ENCODE measurements at places on chromosomes 5 and 9.

DNA sequence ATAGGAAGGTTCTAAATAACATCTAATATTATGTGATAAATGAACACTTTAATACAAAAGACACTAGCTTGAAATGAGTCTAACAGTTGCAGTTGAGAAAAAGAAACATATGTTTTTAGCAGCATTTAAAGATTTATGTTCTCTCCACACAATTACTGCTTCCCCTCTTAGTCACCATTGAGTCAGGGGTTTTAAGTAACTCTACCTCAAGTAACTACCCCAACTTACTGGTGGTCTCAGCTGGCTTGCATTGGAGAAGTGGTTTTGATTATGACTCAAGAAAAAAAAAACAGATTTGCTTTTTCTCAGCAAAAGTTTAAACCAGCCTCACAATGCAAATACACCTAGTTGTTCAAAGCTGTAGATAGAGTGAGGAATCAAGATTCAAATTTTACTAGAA is 1216.5 kb upstream of the CDH9 start:
- no peak for DNase-seq

GRCh38 chr9:112508377-112508776 is 21.8 kb downstream of the KIAA1958 start:
- DNase-seq = no peak

GRCh38 chr9:28999806-29000205 is 1426.5 kb upstream of the C9orf72 start:
- DNase-seq = no peak

DNA sequence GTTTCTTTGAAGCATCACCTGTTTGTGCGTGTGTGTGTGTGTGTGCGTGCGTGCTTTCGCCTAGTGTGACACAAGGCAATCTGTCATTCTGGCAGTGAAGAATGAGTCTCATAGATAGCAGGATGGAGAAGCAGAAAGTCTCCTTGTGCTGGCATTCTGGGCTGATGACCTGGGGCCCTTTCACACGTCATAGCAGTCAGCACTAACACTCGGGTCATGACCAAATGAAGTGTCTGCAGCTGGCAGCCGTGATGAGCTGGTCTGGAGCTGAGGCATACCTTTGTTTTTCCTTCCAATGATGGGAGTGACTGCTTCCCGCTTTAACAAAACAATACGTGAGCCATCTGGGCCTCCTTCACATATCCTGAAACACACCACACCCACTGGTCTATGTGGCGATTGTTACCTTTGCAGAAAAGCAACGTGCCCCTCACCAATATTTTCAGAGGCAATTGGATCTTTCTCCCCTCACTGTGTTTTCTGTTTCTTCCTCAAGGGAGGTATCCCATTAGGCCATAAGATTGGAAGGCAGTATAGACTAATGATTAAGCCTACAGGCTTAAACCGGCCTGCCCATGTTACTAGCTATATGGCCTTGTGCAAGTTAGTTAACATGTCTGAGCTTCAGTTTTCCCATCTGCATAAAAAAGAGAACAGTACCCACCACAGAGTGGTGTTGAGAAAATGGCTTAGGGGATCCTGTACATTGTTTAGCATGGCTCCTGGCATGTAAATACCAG is 88.8 kb downstream of the SREK1 start:
- no peak for DNase-seq

DNA sequence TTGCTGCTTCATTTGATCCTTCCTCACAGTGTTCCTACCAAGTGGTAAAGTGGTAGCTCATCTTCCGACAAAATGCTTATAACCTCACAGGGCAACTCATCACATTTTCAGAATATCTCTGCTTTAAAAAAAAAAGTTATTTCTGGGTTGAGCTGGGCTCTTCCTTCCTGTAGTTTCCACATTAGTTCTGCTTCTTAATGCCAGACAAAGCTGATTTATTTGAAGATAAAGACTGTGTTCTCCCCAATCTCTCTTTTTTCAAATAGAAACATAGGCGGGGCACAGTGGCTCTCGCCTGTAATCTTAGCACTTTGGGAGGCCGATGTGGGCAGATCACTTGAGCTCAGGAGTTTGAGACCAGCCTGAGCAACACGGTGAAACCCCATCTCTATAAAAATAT is 273.1 kb downstream of the ACTL7B start:
- DNase-seq = no peak

- peak; percentile 32 for DNase-seq
These were observed 142.1 kb upstream of the ADAMTSL1 start for GRCh38 chr9:18331808-18332209.

- no peak for DNase-seq
These were observed 26.7 kb downstream of the POLR1E start for GRCh38 chr9:37512437-37512836.

DNA sequence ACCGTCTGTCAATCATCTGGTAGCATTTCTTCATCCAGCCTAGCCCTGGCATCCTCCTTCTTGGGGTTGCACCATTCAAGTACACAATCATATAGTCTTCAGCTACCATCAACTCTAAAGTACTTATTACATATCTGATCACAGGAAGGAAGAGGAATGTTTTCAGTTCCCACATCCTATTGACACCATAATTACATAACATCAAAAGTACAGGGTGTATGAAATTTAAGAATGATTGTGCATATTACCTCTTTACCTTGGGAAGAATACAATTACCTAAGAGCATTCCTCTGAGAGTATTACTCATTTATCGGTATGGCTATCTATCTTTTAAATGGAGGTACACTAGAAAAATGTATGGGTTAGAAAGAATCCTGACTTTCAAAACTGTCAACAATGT is 126.8 kb upstream of the PCA3 start:
- no peak for DNase-seq

- DNase-seq = no peak
These were observed 103.8 kb upstream of the ERCC6L2 start for GRCh38 chr9:95771556-95772246.

GRCh38 chr9:80074439-80074838 is 502.7 kb downstream of the TLE4 start:
- no peak for DNase-seq

GRCh38 chr5:141779503-141779973 is 97.5 kb upstream of the ARAP3 start:
- DNase-seq = no peak

GRCh38 chr5:67425514-67425913 is 228.9 kb upstream of the CD180 start:
- no peak for DNase-seq

- no peak for DNase-seq
These were observed 10.9 kb downstream of the LHX2 start for GRCh38 chr9:124022201-124023121.

- DNase-seq = no peak
These were observed 47.3 kb downstream of the LURAP1L start for GRCh38 chr9:12822111-12822510.

DNA sequence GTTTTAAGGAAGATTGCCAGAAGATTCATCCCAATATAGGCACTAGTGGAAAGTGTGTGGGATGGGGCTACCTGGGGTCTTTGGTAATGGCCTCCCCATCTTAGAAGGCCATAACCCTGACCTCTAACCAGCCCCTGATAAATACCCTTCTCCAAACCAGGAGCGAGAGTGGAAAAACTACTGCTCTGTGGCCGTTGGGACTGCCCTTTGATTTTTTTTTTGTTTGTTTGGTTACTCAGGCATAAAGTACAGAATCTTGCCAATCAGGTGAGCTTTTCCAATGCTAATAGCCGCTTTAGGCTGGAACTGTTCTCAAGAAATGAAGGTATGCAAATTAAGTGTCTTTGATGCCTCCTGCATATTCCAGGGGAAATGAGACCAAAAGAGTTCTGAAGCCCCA is 153.7 kb downstream of the ADAMTS12 start:
- DNase-seq = no peak

DNA sequence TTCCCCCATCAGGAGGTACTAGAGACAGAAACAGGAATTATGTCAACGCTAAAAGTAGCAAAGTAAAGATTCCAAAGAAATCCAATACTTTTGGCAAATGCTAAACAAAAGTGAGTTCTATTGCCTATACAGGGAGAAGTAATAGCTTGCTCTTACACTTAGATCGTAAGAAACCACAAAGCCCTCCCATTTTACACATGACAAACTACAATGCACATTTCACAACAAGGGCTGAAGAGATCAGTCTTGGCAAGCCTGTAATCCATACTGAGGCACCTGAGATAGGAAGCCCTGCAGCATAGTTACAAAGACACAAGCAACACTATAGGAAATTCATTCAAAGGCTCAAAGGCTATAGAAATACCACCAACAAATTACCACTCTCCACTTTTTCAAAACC is 7.7 kb downstream of the HNRNPK start:
- DNase-seq = no peak

GRCh38 chr5:178351221-178352034 is 118.8 kb upstream of the PHYKPL start:
- no peak for DNase-seq

DNA sequence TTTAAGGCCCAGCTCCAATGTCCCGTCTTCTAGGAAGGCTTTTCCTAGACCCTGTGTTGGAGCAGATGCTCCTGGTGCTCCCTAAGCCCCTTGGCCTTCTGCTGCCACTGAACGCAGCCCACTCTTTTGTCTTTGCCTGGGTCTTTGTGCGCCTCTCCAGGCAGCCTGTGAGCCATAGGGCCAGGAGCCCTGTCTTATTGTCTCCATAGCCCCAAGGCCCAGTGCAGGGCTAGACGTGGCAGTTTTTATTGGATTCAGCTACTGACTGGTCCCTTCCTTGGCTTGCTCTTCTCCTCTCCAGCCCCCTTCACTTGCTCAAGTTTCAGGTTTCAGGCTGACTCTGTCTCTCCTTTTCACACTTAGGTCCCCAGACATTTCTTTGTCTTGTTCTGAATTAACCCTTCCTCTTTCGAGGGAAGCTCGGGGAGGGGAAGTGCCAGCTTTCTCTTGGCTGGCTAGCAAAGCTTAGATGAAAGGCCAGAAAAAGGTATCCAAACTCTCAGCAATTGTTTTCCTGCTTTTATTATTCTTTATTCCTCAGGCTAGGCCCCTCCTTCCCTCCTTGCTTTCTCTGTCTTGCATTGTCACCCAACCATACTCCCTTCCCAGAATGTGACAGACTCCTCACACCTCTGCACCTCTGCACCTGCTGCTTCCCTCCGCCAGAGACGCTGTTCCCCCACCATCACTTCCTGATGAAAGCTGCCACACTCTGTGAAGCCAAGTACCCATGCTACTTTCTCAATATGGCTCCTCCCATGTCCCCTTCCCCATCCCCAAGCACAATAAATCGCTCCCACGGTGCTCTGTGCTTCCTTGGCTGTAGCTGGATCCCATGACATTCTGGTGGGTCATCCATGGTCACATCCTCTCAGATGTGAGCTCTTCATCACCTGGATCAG is 101.6 kb upstream of the CPEB4 start:
- no peak for DNase-seq

- peak; percentile 79 for DNase-seq
These were observed 5.7 kb upstream of the SEC16A start for GRCh38 chr9:136488247-136489214.

DNA sequence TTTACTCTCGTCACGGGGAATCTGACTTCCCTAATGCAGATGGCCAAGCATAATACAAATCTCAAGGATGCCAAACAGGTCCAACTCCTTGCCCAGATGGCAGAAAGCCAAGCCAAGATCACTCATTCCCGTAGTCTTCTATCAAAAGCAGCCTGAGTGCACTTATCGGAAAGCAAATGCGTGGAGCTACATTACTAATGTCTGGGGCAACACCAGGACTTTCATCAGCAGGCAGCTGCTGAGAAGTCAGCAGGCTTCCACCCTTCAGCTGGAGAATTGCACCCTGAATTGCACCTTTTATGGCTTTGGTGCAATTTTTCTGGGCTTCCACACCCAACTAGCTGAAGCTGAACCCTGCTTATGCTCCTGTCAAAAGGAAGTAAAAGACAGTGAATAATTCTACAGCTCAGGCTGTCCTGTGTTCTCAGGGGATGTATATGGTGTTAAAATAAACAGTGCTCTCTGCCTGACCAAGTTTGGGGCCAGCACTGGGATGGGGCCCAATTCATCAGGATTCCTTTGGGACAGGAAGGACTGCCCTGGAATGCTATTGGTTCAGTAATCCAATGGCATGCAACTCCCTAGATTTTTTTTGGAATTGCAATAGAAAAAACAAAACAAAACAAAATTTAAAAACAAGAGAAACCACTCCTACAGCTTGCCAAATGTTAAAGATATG is 92.6 kb downstream of the DPYSL3 start:
- DNase-seq = no peak

GRCh38 chr9:14249527-14249926 is 64.4 kb downstream of the NFIB start:
- DNase-seq = no peak

DNA sequence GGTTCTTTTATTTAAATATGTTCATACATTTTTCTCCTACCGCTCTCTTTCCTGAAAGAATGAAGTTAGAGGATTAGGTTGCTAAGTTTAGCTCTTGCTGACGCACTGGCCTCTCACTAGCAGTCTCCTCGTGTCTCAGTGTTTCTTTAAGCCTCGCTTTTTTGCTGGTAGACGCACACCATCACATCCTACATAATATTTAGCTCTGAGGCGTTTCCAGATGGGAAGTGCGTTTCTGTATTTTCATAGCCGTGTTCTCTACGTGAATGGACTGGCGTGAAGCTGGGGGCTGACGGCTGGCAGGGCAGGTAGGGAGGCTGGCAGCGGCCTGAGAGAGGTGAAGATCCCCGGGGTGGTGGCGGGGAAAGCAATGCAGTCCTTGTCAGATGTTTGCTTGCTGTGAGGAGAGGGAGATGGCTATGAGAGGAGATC is 79.2 kb upstream of the SPRY4 start:
- DNase-seq = no peak

DNA sequence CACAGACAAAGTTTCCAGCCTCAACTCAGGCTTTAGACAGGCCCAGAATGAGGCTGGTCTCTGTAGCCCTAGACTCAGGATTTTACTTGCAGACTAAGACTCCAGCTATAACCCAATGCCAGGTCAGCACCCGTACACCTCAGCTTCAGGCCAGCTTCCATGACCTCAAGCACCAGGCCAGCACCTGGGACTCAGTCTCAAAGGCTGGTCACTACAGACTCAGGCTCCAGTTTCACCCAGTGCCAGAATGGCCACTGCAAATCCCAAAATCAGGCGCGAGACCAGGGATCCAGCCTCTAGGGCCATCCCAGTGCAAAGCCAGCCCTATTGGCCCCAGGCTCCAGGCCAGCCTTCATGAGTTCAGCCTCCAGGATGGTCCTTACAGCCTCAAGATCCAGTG is 44.9 kb downstream of the C9 start:
- no peak for DNase-seq

DNA sequence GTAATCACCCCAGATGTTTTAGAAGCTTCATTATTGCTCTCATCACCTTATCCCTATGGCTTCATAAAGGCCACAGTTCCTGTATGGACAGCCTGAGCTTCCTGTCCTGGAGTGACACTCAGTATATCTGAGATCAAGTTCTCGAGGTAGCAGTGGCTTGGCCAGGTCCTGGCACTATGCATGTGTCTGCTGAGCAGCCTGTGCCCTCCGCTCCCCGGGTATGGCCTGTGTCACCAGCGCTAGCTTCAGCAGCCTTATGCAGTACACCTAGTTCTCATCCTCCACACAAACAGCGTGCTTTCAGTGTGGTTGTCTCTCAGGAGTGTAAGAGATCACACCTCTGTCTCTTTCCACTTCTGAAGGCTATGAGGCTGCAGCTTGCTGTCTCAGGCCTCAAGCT is 514.7 kb downstream of the DIRAS2 start:
- no peak for DNase-seq

All from NCI-H2171 (cell line).